ENCODE measurements at places on chromosomes 3 and 15.

DNA sequence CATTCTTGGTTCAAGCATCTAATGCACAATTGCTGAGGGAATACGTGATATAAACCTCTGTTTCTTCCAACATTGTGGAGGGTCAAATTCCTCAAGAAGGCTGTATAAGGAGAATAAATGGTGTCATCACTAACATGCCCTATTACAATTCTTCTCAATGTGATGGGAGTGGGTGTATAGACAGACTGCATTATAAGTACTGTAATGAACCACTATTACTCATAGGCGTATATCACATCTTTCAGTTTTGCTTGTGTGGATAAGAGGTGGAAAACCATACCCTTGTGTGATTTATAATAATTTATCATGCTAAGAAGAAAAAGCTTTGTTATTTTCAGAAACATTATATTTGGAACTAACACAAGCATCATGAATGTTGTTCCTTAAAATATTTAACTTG lies 35.3 kb upstream of the BBX start:
- no peak for DNase-seq

DNA sequence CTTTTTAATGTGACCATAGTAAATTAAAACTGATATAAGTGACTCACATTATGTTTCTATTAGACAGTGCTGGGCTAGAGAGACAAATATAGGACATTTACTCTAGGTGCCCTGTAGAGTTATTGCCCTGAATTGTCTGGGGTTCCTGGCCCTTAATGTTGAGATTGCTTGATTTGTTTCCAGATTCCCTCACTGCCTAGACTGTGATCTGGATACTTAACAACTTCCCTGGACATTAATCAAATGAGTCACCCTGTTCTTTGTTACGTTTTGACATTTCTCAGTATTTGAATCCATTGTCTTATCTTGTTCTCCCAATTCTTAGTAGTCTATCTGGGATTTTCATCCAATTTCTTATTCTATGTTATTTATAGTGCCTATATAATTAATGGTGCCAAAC lies 65.8 kb downstream of the DTWD1 start:
- no peak for DNase-seq

- DNase-seq: no peak
Measured at GRCh38 chr3:63967675-63968611, 55.4 kb downstream of the PSMD6 start.

DNA sequence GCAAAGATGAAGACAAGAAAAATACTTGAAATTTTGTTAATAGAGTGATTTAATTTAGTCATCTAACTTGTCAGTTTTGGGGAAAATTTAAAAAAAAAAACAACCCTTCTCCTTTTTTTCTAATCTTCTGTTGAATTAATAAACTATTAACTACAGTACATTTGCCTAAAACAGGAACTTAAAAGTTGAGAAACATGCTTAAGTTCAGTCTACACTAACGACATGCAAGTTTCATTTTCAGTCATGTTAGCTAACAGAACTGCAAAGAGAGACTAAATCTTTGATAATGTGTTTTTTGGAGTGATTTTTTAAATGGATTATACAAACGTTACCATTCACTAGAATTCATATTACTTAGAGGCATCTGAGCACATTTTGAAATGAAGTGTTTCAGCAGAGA lies 71.9 kb upstream of the MBNL1 start:
- DNase-seq: no peak

DNA sequence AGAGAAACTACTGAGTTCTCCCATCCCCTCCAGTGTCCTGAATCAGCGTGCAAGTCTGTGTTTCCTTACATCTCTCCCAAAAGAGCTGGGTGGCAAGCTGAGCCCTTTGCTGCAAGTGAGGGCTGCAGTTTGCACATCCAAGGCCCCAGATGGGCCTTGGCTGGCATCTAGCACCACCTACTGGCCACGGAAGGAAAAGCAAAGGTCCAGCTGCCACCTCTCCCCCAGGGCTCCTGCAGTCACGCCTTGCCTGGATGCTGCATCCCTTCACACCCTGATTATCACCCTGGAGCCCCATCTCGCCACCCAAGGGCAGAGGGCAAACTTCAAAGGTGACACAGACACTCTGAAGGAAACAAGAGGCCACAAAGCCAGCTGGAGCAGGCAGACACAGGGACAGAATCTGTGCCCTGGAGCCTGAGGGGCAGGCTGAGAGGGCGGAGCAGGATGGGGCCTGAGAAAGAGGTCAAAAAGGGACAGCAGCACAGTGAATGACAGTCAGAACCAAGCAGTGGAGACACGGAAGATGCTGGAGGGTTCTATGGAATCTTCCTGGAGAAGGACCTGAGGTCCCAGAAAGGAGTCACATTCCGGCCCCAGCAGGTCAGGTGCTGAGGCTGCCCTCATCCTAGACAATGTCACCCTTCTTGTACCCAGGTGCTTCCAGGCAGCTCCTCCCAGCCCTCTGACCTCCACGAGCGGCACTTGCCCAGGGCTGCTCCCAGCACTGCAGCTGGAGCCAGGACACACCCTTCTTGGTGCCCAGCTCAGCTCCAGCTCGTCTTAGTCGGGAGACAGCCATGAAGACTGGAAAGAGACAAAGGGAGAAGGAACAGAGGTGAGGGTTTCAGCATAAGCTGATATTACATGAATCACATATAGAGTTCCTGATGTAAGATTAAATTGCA lies 18.3 kb upstream of the NTRK3 start:
- DNase-seq: peak; percentile 80

GRCh38 chr3:59632760-59633573 lies 583.1 kb upstream of the CFAP20DC start:
- DNase-seq: no peak

DNA sequence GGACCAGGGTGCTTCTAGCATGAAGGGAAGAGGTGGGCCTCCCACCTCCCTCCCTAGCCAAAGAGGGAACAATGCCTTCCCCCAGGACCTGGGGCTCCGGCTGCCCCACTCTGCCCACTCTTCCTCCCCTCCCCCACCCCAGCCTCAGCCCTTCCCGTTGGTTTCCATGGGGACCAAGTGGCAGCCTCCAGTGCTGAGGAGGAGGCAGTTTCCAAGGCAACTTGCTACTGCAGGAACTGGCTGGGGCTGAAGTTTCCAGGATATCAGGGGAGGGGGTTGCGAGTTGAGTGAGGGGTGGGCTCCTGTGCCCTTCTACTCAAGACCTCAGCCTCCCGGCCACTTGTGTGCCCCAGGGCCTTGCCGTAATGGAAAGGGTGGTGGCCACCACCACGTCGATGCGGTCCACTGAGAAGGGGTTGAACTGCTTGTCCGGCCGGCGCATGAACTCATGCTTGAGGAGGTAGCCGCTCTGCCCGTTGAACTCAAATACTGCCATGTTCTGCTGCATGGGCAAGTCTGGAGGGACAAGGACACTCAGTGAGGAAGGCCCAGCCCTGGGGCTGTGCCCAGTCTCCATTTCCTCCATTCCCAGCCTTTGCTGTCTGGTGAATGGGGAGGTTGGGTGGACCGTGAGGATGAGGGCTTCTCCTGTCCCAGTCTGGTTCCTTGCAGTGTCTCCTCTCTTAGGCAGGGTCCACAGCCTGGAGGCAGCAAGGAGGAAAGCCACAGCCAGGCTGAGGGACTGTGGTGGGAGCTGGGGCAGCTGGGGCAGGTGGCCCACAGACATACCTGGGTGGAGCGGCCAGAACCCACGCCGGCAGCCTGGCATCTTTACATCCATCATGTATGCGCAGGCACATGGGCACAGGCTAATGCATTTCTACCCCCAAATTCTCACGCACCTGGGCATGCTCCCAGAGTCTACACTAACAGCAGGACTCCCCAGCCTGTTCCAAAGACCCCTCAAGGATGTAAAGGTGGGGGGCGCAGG lies 11.3 kb upstream of the ANKRD63 start:
- no peak for DNase-seq

- no peak for DNase-seq
Measured at GRCh38 chr15:83766339-83766738, 112.4 kb downstream of the ADAMTSL3 start.

GRCh38 chr3:141979050-141979671 lies 102.7 kb downstream of the ATP1B3 start:
- DNase-seq: no peak

GRCh38 chr3:123072152-123072551 lies 5.3 kb downstream of the PDIA5 start:
- DNase-seq: no peak

DNA sequence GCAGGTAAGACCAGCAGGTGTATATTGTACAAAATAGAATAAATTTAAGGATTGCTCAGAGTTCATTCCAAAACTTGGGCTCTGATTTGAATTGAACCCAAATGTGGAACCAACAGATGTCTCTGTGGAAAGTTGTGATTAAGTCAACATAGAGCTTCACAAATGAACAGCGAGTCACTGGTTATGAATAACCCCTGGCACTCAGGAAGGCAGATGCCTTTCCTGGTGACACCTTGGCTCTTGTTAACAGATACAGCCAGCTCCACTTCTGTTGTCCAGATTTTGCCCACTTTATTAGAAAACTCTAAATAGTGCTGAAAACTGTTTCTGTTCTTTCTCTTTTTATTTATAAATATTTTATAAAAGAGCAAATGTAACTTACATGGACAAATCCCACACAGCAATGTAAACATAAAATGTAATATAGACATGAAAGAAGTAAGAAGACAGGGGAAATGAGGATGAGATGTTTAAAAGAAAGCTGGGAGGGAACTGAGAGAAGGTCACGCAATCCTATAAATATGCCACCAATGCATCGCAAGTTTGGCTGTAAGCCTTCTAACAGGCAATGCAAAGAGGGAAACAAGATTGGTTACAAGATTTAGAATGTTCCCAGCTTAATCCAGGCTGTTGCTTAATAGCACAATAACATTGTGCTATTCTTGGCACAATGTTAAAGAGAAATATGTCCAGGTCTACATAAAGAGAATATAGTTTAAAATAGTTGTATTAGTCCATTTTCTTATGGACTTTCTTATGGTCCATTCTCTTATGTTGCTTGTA lies 495.5 kb downstream of the TAFA4 start:
- DNase-seq: no peak

DNA sequence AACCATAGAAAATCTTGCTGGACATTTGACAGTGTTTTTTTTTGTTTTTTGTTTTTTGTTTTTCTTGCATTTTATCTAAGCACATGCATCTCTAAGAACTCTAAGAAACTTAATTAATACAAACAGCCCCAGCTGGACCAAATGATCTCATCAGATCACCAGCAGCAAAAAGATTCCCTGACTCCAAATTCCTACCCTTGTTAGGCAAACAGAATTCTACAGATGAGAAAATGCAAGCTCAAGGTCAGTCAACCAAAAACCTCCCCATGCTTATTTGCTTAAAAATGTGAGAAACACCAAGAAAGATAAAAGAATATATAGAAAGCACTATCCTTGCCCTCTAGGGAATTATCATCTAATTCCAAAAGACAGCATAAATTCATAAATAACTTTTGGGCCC lies 65.4 kb downstream of the FOXP1 start:
- no peak for DNase-seq

GRCh38 chr3:69761896-69762767 lies 22.9 kb downstream of the MITF start:
- DNase-seq: no peak

DNA sequence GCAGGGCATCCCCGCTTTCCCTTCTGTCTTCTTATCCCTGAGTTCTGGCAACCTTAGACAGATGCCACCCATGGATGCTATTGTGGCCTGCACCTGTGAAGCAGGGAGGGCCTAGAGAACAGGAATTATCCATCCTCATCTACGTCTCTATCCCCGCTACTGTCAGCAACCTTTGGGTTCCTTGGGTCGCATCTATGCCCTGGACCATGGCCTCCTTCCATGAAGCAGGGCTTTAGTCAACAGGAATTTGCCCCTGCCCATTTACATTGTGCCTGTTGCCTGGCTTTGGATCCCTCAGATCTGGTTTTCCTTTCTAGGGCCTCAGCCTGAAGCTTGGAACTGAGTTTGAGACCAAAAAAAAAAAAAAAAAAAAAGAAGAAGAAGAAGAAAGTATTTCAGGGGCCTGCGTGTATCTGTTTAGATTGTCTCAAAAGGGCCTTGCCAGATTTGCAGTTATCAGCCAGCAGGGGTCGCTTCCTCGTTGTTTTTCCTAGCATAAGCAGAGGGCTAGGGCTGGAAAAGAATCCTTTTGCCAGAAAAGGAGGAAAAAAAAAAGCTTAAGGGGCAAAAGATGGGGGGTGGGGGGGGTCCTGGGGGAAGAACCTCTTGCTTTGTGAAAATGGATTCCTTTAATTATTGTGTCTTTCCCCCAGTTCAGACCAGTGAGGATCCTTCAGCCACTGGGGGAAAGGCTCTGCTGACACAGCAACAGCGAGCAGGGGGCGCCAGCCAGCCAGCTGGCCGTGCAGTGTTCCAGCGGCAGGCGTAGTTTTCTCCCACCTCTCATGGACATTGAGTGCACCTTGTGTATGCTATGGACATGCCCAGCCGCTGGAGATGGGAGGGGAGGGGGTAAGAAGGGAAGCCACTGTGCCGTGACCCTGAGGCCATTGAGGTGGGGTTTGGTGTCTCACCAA lies 65.7 kb upstream of the ALDH1L1 start:
- DNase-seq: peak; percentile 25

- no peak for DNase-seq
Measured at GRCh38 chr15:79321876-79322275, 11.0 kb downstream of the TMED3 start.

GRCh38 chr3:36317915-36318314 lies 62.4 kb upstream of the STAC start:
- peak; percentile 16 for DNase-seq
